AG10803 (cell line): ENCODE measurements at places on chromosomes 3 and 15.

GRCh38 chr3:65035246-65035645, 347.4 kb upstream of the ADAMTS9 start:
- DNase-seq: no peak

GRCh38 chr3:15120986-15121385, 22.0 kb upstream of the RBSN start:
- DNase-seq: no peak

DNA sequence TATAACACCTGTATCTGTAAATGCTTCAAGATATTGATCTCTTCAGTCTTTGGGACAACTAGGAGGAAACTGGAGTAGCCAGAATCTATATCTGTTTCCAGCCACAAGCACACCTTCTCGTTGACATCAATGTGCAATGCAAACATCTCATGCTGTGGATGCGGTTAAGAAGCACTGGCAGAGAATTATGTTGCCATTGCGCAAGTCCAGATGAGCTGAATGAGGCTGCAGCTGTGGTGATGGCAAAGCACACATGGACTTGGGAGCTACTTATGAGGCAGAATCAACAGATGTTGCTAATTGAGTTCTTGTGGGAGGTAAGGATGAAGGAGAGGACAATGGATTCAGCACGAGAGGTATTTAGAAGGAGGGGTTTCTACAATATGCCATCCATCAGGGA, 90.9 kb downstream of the STRIT1 start:
- peak; percentile 97 for DNase-seq

- no peak for DNase-seq
Measured at GRCh38 chr15:100663086-100663914, 60.9 kb downstream of the ASB7 start.

DNA sequence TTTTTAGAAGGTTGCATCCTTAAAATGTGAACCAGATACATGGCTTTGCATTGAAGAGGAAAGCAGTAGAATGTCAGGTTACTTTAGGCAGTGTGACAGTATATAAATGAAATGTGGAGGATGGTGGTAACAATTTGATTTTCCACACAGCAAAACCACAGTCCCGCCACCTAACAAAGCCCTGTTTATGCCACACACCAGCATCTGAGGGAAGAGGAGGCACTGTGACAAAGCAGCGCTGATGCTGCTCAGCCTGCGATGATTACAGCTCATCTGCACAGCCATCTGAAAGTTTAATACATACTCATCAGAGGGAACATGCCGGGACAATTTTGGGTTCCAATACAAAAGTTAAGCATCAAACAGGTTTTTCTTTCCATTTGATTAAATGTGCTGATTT, 8.9 kb downstream of the RNF7 start:
- no peak for DNase-seq

GRCh38 chr3:153246331-153246730, 84.3 kb downstream of the RAP2B start:
- DNase-seq: no peak

DNA sequence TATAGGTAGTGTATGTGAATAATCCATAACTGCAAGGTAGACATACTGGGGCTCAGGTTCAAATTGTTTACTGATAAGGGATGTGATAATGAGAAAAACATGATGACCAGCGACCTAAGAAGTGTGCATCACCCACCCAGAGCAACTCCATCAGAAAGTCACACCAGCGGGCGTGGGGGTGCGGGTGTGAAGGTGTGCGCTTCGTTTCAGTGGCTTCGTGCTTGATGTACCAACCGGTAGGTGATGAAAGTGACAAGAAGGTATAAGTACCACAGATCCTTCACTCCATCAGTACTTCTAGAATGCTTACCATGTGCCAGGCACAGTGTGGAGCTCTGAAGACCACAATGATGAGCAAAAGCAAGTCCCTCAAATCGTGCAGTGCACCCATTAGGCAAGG, 11.2 kb downstream of the ANP32A start:
- DNase-seq: no peak

DNA sequence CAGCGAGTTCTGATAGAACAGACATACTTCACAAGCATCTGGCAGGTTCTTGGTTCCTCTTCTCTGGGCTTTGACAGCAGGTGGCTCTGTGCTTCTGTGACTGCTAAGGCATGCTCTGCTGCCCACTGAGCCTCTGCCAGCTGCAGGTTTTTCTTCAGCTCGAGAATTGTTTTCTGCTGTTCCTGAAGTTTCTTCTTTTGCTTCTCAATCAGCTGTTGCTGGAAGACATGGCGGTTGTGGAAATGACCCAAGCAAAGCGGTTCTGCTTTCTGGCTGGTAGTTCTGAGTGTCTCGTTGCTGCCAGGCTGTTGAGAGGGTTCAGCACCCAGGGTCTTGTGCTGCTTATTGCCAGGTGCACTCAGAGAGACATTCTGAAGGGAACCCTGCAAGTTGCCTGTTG, 50.8 kb downstream of the CCDC191 start:
- no peak for DNase-seq

DNA sequence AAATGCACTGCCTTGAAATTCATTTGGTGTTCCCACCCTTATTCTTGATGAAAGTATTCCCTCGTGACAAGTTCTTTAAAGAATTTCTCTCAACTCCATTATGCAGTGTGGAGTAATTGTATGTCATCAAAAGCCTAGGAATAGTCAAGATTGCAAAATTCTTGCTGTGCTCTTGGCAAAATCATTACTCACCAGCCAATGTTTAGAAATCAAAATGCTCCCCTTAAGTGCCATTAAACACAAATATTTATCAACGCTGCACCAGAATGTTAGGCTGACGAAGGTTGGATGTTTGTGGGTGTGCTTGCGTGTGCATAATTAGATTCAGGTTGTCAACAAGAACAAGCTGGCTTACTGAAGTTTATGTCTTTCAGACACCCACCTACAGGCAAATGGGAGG, 40.5 kb downstream of the SST start:
- peak; percentile 97 for DNase-seq

GRCh38 chr3:148955544-148956346, 35.6 kb upstream of the GYG1 start:
- DNase-seq: peak; percentile 96

- DNase-seq: no peak
Measured at GRCh38 chr15:80736560-80736959, 41.5 kb downstream of the ABHD17C start.

DNA sequence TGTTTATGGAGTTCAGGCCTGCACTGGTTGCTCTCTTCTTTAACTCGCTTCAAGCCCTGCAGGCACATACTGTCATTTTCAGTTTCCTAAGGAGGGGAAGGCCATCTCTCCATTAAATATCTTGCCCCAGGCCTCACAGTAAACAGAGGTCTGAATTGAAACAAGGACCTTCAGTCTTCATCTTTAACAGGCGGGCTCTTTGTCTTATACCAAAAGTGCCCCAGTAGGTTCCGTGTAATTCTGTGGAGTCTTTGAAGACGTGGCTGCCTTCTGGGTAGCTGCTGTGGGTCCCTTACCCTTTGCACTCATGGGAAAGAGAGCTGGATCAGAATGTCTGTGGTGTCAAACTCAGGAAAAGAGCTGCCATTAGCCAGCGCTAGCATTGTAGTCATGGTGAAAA, 161.2 kb downstream of the APBA2 start:
- DNase-seq: no peak

GRCh38 chr3:184338511-184338945, 1.1 kb downstream of the FAM131A start:
- DNase-seq: peak; percentile 35

- DNase-seq: peak; percentile 24
Measured at GRCh38 chr15:59138243-59138642, 33.3 kb downstream of the CCNB2 start.

DNA sequence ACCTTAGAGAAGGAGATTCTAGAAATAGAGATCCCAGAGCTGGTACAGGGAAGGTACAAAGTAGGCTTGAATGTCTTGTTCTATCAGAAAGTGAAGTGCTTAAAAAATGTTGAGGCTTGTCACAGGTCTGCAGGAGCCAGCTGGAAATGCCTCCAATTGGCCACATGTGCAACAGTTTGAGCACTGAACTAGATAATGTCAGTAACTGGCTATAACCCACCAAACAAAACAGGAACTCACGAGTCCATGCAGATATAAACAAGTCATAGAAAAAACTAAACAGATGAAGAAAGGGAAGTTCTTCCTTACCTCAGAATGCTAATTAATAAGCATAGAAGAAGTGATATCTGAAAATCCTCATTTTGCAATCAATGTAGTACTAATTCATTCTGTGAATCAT, 11.9 kb upstream of the TF start:
- DNase-seq: no peak

DNA sequence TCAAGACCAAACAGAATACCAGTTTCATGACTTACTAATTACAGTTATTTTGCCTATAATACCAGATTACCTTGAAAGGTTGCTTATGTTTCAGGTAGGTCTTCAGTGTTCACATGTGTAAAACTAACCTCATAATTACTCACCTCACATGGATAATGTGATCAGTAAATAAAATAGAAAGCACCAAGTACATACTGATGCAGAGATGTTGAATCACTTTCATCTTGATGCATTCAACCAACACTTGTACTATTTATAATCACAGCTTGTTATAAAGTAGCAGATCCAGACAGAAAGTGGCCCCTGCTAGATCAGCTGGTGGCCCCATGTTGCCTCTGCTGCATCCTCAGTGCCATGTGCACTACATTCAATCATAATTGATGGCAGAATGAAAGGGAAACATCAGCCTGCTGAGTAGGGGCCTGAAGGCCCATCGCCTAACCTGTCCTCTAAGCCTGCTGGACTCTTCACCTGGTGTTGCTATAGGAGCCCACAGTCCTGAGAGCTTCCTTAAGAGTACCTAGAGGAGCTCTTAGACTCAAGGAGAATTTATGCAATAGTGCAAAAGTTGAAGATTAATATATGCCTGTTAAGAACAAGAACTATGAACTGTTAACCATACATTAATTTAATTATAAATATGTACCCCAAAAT, 154.3 kb downstream of the PLCL2 start:
- DNase-seq: no peak
